ENCODE measurements at places on chromosomes 13 and 19.

GRCh38 chr13:78197231-78197630 lies 278.6 kb upstream of the EDNRB start:
- DNase-seq: no peak

DNA sequence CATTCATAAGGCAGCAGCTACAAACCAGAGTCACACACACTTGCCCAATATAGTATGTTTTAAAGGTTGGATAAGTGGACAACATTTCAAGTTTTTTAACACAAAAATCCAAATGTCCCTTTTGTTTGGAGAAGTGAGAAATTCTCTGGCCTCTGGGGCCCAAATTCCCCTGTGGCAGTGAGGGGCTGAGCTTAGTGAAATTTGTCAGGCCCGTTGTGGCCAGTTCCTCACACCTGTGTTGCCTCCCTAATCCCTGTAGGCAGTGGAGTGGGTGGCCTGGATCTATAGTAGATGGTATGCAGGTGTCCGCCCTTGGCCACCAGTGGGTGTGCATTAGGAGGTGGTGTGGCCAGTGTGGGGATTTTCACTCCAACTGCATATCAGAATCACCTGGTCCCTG lies 6.7 kb downstream of the WDR62 start:
- no peak for DNase-seq

GRCh38 chr13:99178636-99179035 lies 22.0 kb upstream of the UBAC2 start:
- DNase-seq: no peak

- DNase-seq: no peak
These were observed 63.4 kb upstream of the MED4 start for GRCh38 chr13:48158290-48158689.

DNA sequence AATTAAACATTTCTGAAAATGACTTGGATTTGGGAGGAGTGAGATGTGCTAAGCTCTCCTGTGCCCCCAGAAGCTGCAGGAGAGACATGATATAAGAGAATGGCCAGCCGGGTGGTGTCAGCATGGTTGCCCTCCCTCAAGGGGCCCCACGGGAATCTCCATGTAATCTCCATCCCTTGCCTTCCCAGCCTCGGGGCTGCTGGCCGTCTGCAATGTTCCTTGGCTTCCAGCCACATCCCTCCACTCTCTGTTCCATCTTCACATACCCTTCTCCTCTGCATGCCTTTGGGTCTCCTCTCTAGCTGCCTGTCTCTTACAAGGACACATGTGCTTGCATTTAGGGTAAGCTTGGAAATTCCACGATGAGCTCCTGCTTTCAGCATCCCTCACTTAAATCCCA lies 172.0 kb downstream of the TSHZ3 start:
- DNase-seq: no peak

- DNase-seq: peak; percentile 89
These were observed 49.9 kb downstream of the AP1M1 start for GRCh38 chr19:16247353-16248182.

- no peak for DNase-seq
These were observed 2.6 kb downstream of the PPP5C start for GRCh38 chr19:46349311-46349993.

DNA sequence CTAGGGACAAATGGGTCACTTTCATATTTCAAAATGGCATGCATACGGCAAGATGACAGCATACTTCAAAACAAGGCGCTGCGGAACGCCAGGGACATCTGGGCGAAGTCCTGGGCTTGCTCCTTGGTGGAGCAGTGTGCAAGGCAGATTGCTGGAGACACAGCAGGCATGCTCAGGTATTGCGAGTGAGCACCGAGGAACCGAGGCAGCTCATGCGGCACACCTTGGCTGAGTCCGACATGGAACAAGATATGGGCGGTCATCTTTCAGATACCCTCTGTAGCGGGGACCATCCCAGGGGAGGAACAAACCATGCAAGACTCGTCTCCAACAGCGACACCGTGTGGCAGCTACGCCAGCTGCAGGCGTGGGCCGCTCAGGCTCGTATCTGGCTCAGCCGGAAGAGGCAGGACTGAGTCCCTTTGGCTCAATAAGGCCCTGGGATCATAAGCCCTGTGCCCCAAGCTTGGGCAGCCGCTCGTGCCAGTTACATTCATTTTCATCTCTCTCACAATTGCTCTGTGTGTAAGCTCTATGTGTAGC lies 112.4 kb downstream of the NUFIP1 start:
- DNase-seq: no peak

- no peak for DNase-seq
These were observed 245.4 kb upstream of the SPRY2 start for GRCh38 chr13:80586356-80586755.

DNA sequence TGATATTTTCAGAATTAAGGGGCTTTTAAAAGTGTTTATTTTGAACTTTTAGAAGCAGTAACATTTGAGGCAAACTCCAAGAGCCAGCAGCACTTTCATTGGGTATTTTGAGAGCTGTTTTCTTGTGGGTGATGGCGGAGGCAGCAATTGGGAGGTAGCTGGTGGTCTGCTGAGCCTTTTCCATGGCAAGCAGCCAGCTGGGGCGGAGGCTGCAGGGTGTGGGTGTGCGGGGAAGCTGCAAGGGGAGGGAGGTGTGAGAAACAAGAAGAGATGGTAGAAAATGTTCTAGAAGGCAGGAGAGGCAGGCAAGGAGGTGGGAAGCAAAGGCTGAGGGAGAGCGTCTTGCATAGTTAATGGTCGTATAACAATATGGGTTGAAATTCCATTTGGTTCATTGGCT lies 223.4 kb upstream of the HTR2A start:
- DNase-seq: no peak

DNA sequence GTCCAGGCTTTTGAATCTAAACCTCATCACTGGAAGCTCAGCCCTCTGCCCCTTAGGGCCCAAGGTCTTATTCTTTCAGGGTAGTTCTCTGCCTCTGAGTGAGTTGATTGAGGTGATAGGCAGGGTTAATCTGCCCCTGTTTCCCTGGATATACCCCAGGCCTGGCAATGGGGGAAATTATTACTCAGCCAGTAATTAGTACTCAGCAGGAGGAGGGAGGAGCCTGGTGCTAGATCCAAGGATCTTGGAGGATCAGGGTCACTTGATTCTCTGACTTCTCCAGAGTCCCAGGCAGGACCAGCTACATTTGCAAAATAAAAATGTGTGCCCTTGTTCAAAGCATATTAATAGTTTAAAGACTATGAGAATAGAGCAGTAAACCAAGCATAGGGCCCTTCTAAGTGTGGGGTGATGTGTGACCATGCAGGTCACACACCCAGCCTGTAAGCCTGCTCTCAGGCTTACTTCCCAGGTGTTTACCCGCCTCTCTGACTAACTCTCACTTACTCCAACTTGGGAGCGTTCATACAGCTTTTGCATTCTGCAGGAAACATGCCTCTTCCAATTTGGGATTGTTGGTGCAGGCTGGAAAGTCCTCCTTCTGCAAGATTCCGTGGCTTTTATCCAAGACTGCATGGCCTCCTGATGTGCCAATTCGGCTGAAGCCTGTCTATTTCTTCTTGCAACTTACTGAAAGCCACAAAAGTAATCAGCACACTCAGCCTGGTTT lies 7.9 kb upstream of the STK24 start:
- no peak for DNase-seq

- DNase-seq: no peak
These were observed 93.3 kb upstream of the SLC15A1 start for GRCh38 chr13:98845742-98846141.

- DNase-seq: peak; percentile 96
These were observed at the start of gene ZDHHC20 for GRCh38 chr13:21458813-21459701. TSS of gene ZDHHC20 (minus strand) at chr13:21459303. CDS start at chr13:21459171, 132 bp downstream.

- no peak for DNase-seq
These were observed 173.9 kb downstream of the ZIC5 start for GRCh38 chr13:99797691-99798090.

GRCh38 chr19:48355365-48355954 lies 8.3 kb downstream of the TMEM143 start:
- DNase-seq: no peak

- no peak for DNase-seq
These were observed 23.4 kb upstream of the EID2 start for GRCh38 chr19:39563408-39563807.

GRCh38 chr13:51772781-51773180 lies 31.2 kb downstream of the DHRS12 start:
- no peak for DNase-seq

DNA sequence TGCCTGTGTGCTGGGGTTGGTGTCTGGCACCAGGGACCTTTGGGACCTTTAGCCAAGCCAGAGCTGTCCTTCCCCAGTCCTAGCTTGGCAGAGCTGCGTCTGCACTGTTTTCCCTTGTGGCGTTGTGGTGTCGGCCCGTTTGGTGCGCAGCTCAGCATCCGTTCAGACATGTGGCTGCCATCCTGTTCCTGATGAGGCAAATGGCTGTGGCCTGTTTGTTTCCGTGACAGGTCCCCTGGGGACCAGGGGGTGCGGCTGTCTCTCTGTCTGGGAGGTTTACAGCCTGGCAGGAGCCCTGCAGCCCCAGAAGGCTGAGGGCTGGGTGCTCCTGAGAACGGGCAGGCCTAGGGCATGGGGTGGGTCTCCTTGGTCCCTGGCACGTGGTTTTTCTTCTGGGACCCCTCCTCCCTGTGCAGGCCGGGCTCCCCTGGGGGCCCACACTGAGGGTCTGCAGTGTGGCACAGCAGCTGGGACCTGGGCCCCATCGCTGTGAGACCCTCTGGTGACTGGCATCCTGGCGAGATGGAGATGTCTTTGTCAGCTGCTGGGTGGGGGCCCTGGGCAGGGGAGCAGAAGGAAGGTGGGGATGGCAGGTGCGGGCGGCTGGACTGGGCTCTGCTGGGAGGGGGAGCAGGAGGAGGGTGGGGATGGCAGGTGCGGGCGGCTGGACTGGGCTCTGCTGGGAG lies 4.0 kb downstream of the SPPL2B start:
- no peak for DNase-seq

GRCh38 chr19:4660181-4660791 lies 9.9 kb downstream of the MYDGF start:
- no peak for DNase-seq

- no peak for DNase-seq
These were observed 1.2 kb upstream of the ZNF579 start for GRCh38 chr19:55581823-55582223.

- DNase-seq: no peak
These were observed 242.6 kb upstream of the RFC3 start for GRCh38 chr13:33575378-33575777.

DNA sequence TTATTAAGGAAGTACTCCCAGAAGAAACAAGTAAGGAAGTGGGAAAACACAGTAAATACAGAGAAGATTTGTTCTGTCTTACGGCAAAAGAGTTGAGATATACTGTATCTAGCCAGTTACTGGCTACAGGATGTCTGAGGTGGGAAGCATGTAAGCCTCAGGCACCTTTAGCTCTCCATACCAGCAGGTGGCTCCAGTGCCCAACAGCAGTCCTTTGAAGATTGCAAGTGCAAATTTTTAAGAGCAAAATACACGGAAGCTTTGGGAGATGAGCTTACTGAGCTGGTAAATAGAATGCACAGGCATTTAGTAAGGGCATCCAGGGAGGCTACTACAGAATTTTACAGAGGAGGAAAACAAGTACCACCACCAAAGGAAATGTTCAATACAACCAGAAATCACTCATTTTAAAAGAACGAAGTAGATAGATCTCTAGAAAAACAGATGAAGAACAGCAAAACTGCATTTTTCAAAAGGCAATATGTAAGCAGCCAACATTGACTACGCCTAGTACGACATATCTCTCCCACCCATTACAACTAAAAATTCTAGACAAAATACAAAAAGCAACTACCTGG lies 57.9 kb upstream of the VSTM2B start:
- no peak for DNase-seq

DNA sequence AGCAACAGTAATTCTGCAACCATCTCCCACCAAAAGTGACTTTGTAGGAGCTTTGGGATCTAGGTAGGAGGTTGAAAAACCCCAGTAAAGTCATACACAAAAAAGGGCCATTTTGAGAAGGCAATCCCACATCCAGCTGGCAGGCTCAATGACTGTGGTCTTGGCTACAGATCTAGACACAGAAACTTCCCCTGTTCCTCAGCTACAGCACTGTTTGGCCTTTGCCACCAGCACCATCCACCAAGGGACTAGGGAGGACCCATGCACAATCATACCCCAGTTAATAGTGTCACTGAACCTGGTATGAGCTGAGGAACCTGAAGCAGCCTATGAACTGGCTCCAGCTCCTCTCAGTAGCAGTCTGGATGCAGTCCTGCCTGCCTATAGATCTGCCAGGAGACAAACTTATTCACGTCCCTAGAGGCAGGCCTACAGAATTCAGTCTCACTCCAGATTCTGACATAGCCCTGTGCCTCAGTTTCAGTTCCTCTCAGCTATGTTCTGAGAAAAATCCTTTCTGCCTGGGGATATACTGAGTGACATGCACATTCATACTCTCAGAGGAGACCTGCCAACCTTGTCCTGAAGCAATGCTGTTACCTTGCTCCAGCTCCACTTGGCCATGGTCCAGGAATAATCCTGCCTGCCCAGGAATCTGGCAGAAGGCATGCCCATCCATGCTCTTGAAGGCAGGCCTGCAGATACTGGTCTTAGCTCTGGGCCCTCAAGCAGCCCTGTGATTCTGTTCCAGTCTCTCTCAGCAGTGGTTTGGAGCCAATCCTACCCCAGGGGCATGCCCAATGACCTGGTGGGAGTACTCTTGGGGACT lies 2048.3 kb upstream of the PCDH20 start:
- DNase-seq: no peak

GRCh38 chr13:78192716-78193115 lies 274.1 kb upstream of the EDNRB start:
- no peak for DNase-seq

- peak; percentile 24 for DNase-seq
These were observed at the start of gene MCF2L for GRCh38 chr13:112968910-112969691. TSS of gene MCF2L (plus strand) at chr13:112969214. CDS start at chr13:112969380, 166 bp downstream.

GRCh38 chr19:54684527-54684926 lies 21.7 kb downstream of the LILRB4 start:
- DNase-seq: no peak

DNA sequence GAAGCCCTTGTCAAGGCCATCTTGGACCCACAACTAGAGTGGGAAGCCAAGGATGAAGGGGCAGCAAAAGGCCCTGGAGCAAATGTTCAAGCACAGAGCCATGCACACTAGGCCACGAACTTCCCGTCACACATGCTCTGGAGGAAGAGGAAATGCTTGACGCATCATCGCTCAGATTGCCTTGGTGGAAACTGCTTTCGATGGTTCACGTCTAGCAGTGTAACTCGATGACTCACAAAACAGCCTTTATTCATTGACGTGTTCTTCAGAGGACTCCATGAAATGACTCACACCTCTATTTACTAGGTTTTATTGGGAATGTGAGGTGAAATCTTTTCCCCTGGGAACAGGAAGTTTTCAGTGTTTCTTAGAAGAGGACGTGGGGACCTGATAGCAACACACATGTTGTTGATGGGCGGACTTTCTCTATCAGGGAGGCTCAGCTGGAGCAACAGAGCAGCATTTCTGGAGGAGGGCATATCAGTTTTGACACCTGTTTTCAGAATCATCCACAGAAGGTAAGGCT lies 79.8 kb upstream of the FLT1 start:
- no peak for DNase-seq

DNA sequence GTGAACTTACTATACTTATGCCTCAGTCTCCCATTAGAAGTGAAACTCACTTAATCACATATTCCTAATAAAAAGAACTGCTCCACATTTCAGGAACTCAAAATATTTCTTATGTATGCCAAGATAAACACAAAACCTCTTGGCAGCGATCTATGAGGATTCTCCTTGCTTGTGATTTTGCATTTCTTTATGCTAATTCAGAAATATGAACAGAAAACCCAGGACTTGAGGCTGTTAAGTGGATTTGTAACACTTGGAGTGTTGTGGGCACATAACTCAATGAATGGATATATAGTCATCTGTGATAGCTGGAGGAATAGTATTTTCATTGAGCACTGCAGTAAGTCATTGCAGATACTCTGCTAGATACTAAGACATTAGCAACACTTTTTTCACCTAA lies 5.6 kb upstream of the KATNAL1 start:
- DNase-seq: no peak

- DNase-seq: no peak
These were observed 554.5 kb downstream of the IRS2 start for GRCh38 chr13:109231888-109232287.
